ENCODE measurements at places on chromosomes 12 and 14.
A peak's percentile ranks its signal among the peaks of the same experiment; 100 is the strongest.

DNA sequence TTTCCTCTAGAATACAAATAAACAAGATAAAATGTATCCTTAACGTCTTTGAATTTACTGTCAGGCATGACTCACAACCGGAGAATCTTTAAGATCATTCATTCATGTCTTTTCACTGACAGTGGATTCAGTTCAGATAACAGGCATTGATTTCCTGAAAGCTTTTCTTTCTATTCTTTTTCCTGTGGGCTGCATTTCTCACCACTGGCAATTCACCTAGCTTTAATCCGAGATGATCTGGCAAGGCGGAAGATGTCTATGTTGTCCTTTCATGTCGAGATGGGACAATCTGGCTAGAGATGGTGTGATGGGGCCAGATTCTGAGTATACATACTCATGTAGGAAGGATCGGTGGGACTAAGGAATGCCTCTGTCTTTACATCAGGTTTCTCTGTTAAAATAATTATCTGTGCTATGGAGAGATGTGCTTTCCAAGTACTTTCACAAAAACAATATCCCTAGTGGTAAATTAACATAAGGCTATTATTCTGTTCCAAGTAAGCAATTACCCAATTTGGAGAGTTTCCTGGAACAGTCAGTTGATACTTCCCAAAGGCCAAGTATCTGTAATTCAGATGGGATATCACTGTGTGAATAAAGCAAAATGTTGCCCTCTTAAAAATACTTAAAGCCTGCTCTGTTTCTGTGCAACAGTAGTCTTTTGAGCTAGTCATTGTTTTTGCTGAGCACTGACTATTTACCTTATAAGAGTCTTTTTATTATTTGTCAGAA lies 17.8 kb downstream of the ACSS3 start:
- DNase-seq: no peak

DNA sequence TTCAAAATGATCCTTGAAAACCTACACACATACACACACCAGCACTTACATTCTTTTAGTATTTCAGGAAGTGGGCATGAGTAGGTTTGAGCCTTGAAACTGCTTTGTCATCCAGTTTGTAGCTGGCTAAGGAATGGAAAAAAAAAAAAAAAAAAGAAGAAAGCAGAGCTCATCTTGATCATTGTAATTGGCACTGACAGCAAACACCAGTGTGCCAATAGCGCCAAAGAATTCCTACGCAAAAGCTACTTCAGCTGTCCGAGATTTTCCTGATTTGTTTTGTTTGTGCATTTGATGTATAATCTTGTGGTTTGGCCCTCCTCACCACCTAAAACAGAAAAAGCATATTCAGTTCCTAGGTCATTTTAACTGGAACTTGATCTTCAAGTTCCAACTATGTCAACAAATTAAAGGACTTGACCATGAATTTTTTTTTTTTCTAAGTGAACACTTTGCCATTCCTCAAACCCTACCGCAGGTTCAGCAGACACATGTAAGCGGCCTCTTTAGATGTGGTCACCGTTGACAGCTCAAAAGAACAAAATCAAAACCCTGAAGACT lies 57.3 kb downstream of the FLRT2 start:
- no peak for DNase-seq

DNA sequence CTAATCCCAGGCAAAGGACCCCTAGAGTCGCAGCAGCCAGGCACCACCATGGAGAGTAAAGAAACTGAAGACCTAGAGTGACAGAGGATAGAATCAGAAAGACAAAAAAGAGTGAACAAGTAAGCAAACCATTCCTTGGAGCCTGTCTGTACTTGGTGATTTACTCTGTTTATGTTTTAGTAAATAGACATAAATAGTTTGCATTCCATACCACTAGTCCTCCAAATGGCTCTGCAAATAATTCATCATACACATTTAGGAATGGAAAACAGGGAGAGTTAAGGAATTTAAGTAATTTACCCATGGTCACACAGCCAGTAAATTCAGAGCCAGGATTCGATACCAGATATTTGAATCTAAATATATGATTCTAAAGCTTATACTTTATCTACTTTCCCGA lies 2.8 kb downstream of the OLR1 start:
- no peak for DNase-seq

GRCh38 chr12:89927226-89927698 lies 218.6 kb upstream of the ATP2B1 start:
- DNase-seq: no peak

GRCh38 chr12:29804019-29804418 lies 20.3 kb upstream of the TMTC1 start:
- no peak for DNase-seq

DNA sequence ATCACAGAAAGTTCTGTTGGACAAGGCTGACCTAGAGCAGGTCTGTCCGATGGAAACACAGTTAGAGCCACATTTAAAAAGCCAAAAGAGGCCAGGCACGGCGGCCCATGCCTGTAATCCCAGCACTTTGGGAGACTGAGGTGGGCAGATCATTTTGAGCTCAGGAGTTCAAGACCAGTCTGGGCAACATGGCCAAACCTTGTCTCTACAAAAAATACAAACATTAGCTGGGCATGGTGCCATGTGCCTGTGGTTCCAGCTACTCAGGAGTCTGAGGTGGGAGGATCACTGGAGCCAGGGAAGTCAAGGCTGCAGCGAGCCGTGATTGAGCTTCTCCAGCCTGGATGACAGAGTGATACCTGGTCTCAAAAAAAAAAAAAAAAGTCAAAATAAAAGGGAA lies 14.9 kb downstream of the UBE3B start:
- DNase-seq: no peak

DNA sequence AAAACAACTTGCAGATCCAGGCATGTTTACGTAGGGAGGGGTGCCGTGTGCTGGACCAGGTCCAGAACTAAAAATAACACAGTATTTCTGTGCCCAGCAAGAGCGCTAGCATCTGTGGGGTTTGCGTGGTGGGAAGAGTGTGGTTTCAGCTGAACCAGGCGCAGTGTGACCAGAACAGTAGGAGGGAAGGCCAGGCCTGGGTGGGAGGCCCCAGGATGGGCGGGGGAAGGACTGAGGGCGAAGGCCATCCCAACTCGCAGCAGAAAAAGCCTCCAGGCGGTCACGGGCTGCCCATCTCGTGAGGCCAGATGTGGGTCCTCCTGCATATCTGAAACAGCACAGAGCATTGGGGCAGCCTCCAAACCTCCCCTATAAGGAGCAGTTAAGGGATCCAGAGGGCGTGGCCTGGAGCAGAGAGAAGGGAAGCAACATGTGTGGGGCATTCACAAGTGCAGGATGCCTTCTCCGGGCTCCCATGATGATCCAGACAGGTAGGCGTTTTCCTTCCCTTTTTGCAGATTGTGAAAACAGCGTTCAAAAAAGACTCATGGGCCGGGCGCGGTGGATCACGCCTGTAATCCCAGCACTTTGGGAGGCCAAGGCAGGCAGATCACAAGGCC lies 17.8 kb upstream of the CD9 start:
- peak; percentile 32 for DNase-seq

GRCh38 chr14:91338379-91338778 lies 79.2 kb downstream of the CCDC88C start:
- DNase-seq: no peak

DNA sequence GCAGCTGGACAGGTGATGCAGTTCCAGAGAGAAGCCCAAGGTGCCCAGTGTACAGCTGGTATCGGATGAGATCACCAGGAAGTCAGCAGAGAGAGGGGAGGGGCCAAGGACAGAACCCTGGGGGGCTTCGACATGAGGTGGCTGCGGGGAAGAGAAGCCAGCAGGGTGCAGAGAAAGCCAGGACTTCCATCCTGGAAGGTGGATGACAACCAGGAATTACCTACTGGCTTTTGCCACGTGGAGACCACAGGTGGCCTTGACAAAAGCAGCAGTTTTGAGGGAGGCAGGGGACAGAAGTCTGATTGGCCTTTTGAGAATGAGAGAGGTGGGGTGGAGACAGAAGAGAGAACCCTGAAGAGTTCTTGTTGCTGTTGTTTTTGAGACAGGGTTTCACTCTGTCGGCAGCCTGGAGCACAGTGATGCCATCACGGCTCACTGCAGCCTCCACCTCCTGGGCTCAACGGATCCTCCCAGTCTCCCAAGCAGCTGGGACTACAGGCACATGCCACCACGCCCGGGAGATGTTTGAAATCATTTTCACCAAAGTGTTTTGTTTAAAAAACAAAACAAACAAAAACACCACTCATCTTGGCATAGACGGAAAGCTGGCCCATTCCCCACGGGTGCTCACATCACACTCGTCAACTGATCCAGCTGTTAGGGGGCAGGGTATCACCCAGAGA lies 35.2 kb downstream of the CDC42BPB start:
- DNase-seq: no peak

GRCh38 chr12:58196971-58197370 lies 255.6 kb downstream of the ATP23 start:
- DNase-seq: no peak

DNA sequence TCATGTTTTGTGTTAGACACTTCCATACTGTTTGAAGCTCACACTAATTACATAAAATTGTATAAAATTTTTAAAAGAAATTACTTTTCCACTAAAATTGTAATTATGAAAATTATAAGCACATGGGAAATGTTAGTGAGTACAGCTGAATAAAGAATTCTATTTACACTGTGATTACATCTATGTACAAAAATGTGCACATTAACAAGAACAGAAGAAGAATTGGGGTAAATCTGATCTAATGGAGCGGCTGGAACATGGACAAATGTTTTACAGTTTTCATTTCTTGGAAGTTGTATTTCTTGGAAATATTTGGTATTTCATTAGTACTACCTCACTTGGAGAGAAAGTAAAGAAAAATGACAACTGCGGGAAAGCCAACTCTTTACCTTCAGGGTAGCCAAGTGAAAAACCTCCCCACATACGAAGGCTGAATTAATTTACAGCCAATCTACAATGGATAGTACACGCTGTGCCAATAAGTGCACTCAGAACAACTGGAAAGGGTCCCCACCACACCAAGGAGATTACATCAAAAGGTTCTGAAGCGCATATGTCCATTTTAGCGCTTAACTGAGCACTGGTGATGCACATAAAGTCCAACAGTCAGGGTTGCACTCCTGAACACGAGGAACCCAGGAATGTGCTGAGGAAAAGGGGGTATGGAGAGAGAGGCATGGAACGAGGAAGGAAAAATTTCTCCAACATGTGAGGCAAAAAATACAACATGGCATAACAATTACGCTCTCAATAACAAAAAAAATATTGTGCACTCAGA lies 17.5 kb downstream of the MED13L start:
- DNase-seq: no peak

All from NCI-H748 treated with DMSO at 0.1 percent for 48 hours (cell line).